Cardiac fibroblast (primary cell): ENCODE measurements at places on chromosomes 7 and 10.
A peak's percentile ranks its signal among the peaks of the same experiment; 100 is the strongest.

- no peak for DNase-seq
Measured at GRCh38 chr10:36533861-36534260, 591.5 kb upstream of the ANKRD30A start.

GRCh38 chr7:47757921-47758411 is 176.1 kb upstream of the TNS3 start:
- peak; percentile 95 for DNase-seq

GRCh38 chr10:9016930-9017329 is 962.4 kb downstream of the GATA3 start:
- no peak for DNase-seq

GRCh38 chr7:46603296-46603752 is 682.3 kb upstream of the IGFBP3 start:
- no peak for DNase-seq

- no peak for DNase-seq
Measured at GRCh38 chr10:124722798-124723783, 21.1 kb downstream of the FAM53B start.

DNA sequence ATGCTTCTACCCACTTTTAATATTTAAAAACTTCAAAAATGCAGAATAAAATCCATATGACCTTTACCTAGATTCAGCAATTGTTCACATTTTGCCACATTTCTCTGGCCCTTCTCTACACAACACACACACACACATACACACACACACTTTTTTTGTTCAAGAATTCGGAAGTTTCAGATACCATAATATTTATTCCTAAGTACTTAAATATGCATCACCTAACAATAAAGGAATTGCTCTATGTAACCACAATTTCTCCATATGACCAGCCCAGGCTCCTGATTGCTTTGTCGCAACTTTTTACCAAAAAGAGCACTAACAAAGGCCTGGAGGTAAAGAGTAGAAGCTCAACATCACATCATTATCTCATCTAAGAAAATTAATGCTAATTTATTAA is 106.6 kb downstream of the FAS start:
- no peak for DNase-seq

- DNase-seq: no peak
Measured at GRCh38 chr7:152078786-152079185, 53.3 kb downstream of the GALNT11 start.

DNA sequence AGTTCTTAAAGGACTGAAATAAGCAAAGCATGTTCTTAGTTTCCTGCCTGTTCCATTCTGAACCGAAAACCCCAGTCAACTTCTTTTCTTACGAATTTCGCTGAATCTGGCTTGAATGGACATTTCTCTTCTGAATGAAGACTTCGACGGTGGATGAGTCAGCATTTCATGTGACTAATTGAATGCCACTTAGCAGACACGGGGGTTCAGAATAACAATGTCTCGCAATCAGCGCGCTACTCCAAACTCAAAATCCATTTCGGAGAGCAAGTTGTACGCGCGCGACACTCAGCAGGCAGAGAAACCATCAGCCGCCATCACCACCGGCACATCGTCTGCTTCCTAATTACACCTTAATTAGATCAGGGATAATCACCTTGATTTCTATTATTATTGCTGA is 239.0 kb upstream of the KLF6 start:
- no peak for DNase-seq

- DNase-seq: peak; percentile 11
Measured at GRCh38 chr7:47905076-47905920, 43.0 kb downstream of the PKD1L1 start.

GRCh38 chr7:8263048-8263447 is 1.1 kb upstream of the ICA1 start:
- no peak for DNase-seq

DNA sequence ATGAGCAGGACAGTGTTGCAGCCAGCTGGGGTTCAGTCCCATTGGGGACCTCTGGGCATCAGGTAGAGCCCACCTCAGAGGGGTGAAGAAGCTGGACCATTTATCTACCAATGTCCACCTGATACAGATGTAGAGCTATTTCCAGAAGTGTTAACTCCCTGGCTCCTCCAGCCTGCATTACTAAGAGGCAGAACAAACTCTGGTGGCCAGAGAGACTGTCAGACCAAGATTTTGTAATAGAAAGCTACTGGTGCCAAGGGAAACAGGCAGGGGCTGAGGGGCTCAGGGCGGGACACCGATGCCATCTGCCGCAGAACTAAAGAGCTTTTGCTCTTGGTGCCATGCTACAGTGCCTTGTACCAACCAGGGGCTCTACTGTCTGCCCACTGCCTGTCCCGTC is 268.2 kb upstream of the HABP2 start:
- DNase-seq: no peak

- DNase-seq: no peak
Measured at GRCh38 chr7:144676492-144676891, 159.4 kb downstream of the TPK1 start.

DNA sequence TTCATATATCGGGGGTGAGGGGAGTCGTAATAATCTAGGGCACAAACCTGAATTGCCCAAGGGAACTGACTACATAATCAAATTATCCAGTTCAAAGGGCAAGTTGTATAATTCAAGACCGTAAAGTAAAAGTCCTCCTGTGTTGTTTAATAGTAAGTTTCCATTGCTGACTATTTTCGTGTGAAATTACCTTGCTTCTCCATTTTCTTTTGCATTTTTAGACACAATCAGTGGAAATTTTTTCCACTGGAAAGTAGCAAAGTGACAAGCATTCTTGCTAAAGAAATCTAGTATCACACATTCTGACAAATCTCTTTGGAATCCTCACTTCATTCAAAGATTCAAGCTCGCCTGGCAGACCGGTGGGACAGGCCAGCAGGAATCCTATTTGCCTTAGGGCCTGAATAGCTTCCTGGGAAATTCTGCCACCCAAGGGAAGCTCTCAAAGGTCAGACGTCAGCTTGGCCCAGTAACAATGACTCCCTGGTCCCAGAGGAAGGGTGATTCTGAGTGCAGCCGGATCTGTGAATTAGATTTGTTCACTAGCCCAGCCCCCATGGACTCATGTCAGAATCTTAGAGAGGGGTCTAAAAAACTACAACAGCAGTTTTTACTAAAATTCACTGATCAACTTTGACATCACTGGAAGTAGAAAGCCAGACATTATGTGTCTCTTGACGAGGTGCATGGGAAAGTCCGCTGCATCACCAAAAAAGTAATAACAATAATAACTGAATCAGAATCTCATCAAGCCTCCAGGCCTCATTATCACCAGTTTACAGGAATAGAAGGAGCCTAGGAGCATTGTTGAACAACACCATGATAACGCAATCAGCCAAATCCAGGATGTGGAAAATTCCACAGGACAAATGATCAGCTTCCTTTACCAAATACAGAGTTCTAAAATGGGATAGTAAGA is 161.0 kb downstream of the SKIDA1 start:
- DNase-seq: peak; percentile 89

- no peak for DNase-seq
Measured at GRCh38 chr7:70347463-70348254, 749.4 kb downstream of the AUTS2 start.

- DNase-seq: peak; percentile 92
Measured at GRCh38 chr10:25059990-25060389, 43.6 kb downstream of the THNSL1 start.

DNA sequence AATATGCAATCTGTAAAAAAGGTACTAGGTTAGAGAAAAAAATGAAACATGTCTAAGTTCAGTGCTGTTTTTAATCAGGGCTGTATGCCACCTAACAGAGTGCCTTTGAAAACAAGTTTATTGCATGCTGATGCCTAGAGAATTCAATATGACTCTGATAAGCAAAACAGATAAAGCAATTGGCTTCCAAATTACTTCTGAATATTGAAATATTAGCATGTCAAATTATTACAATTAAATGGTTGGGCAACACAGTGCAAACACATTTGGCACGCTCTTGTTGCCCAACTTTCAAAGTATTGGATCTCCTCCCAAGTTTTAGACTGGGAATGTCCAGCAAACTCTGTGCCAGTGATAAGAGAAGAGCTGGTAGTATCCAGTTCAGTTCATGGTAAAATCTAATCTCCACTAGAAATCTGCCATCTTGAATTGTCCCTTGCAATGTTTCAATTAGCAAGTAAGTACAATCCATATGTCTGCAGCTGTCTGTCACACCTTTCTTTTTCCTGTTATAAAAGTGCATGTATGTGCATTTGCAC is 65.2 kb upstream of the FAM133B start:
- no peak for DNase-seq

GRCh38 chr7:94183289-94183749 is 179.2 kb upstream of the BET1 start:
- peak; percentile 100 for DNase-seq

DNA sequence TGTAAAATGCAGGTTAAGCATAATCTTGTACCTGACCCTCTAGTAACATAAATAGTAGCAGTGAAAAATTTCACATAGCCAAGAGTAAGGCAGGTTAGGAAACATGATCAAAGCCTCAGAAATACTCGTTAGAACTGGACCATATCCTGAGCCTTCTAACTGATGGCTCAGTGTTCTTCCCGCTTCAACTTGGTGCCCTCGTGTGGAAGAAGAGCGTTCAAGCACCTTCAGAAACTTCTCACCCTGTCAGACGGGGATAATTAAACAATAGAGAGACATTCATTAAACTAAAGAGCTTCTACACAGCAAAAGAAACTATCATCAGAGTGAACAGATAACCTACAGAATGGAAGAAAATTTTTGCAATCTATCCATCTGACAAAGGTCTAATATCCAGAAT is 124.5 kb downstream of the MYOF start:
- DNase-seq: peak; percentile 57

GRCh38 chr7:2003451-2003930 is 229.3 kb downstream of the MAD1L1 start:
- DNase-seq: no peak

DNA sequence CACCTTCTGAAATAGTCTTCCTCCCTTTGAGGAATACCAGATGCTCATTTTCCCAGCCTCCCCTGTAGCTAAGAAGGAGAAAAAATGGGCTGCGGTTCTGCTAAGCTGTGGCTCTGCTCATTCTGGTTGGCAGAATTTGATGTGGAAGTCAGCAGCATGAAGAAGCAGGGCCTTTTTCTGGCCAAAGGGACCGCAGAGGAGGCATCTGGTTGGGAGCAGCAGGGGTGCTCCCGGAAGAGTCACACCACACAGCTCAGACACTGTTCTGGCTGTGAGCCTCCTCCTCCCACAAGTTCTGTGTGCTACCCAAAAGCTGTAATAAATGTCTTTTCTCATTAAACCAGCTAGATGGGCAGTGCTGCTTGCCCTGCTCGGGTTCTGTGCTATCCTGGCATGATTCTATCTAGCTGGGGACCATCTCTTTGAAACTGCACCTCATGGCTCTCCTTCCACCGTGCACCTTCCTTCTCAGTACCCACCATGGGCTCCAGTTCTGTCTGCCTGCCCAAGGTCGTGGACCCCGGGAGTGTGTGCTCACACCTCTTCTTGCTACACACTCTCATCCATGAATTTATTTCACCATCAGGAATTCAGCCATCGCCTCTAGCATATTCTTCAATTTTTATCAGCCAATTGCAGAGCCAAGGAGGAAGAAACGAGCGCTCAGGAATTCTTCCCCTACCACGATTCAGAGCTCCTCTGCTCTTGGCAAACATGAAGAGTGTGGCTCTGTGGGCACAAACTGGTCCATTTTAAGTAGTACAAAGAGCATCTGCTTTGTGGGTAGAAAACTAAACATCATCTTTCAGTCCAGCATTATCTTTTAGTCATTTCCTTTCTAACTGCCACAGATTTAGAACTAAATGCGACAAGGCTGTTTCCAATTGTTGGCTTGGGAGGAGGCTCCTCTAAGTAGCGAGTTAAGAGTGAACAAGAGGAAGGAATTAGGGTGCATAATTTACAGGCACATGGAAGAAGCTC is 76.9 kb downstream of the FAM171A1 start:
- DNase-seq: peak; percentile 15

GRCh38 chr10:126569513-126570244 is 100.8 kb downstream of the C10orf90 start:
- peak; percentile 92 for DNase-seq

DNA sequence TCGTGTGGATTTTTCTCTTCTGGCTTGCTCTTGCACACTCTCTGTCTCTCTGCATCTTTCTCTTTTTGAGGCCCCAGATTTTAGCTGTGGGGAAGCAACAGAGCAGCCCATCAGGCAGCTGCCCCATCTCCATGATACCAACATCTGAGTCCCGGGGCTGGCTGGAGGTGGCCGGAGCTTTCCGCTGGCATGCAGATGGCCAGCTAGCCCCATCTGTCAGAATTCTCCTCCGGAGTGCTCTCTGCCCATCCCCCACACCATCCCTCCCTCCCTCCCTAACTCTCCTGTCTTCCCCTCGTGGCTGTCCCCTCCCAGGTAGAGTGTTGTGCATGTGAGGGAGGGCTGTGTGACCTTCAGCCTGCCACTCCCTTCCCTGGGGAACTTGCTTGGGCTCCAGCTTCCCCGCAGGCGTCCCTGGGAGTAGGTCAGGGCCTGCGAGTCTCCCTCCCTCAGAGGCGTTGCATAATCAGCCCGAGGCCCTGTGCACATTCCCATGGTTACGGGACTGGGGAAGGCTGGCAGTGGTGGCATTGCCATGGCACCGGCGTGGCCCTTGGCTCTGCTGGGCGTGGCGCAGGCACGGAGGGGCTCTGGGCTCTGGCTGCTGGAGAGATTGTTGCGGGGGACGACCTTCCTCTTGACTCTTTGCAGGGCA is 24.7 kb downstream of the GHRHR start:
- no peak for DNase-seq

- no peak for DNase-seq
Measured at GRCh38 chr7:135181261-135181928, 10.9 kb upstream of the CYREN start.

- no peak for DNase-seq
Measured at GRCh38 chr7:50190776-50191175, 97.7 kb upstream of the ZPBP start.

DNA sequence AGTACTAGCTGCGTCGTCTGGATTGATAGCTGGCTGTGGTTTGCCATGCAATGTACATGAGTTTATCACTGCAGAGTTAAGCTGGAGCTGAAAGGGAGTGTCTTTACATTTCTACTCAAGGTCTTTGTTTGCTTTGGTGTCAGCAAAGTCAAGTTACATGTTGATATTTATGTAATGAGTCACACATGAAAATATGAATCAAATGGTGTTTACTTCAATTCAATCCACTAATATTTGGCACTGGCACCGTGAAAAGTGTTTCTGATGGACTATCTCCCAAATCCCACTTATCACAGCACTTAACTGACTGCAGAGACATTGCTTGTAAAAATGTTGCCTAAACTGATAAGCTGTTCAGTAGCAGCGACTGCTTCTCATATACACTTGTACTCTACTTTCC is 395.9 kb downstream of the TFEC start:
- peak; percentile 14 for DNase-seq

DNA sequence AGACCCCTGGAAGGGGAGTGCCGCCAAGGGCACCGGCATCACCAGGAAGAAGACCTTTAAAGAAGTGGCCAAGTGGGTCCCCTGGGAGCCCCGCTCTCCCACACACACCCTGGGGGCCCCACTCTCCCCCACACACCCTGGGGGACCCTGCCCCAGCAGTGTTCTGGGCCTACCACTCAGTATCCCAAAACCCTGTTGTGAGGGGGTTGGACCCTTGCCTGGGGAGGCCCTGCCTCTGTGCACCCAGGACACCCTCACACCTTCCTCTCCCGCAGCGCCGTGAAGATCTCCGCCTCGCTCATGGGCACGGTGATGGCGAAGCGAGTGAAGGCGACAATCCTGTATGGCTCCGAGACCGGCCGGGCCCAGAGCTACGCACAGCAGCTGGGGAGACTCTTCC is 10.7 kb downstream of the NOS3 start:
- DNase-seq: no peak
